SK-N-SH treated with all-trans-retinoic acid at 6 μM for 48 hours (cell line): ENCODE measurements at places on chromosomes 1 and 21.

GRCh38 chr1:202976633-202977032 is 9.6 kb upstream of the CYB5R1 start:
- no peak for ATAC-seq

DNA sequence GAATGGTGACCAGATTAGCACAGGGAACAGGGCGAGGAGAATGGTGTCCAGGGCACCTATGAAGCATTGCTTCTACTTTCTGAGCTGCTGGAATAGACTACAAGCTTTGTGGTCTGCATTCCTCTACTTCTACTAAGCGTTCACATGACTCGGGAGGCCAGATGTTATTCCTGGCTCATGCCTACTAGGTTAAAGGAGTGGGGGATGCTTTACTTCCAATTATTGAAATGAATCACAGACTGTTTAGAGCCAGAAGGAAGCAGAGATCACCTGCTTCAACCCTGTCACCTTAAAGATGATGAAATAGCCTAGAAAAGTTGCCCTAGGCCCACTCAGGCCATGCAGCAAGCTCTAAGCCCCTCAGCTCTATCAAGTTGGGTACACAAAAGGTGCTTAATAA is 633.5 kb downstream of the KIF26B start:
- peak; percentile 85 for ATAC-seq

GRCh38 chr1:23244256-23244761 is 27.0 kb upstream of the HTR1D start:
- no peak for ATAC-seq

GRCh38 chr1:100921110-100921706 is 25.3 kb downstream of the SLC30A7 start:
- no peak for ATAC-seq

DNA sequence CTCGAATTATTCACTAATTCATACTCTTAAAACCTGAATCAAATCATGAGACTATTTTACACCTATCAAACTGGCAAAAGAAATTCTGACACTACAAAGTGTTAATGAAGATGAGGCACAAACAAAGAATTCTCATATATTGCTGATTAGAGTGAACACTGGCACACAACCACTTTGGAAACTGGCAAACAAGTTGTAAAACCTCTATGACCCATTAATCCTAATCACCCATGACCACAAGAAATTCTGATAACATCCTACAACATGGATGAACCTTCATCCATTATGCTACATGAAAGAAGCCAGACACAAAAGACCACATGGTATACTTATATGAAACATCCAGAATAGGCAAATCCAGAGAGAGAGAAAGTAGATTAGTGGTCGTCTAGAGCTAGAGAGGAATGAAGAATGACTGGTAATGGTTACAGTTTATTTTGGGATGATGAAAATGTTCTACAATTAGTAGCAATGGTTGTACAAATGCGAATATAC is 8.5 kb downstream of the GPBP1L1 start:
- ATAC-seq, result no peak

GRCh38 chr1:48875552-48876329 is 99.0 kb upstream of the BEND5 start:
- ATAC-seq, result no peak; the same call in 2 of the 3 replicates

DNA sequence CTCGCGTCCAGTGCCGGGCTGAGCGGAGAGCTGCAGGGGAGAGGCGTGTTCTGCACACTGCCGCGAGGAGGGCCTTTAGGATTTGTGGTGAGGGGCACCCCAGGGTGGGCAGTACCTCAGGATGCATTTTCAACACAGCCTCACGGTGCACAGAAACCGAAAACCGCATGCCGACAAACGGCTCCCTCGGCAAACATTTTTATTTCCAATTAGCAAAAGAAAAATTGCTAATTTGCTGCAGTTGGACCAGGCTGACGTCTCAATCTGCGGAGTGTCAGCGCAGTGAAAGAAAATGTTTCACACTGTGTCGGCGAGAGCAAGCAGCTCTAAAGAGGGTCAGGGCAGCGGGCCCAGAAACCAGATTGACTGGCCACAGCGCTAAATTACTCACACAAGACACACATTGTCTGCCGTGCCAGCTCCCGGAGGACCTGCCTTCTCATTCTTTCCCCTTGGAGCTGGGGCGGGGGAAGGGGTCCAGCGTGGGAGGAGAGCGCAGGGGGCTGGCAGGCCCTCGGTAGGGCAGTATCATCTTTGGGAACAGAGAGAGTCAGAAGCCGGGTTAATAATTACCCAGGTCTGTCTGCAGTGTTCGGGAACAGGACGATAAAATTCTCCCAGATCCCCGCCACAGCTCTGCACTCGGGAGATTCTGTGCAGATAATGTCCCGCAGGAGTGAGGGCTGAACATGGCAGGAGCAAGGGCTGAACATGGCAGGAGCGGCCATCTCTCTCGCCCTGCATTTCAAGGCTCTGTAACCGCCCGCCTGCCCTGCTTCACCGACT is 150.2 kb downstream of the PRDM16 start:
- ATAC-seq, result peak; percentile 22; the same call in 1 of the 3 replicates
